PC-3 (cell line): ENCODE measurements at places on chromosomes 3 and 15.

DNA sequence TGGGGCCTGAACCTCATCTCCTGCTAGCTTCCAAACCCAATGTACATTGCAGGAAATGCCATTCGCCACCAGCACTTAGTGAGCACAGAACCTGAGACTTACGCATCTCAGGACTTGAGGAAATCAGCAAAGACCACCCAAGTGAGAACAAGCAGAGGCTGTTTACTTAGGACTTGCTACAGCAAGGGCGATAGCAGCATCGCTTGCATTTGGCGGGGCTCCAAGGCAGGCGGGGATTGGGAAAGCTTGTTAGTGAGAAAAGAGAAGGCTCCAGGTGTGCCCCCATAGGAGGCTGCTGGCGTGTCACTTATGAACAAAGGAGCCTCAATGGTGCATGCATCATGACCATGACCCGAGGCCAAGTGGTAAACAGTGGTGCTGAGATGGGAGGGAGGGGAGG lies 19.7 kb downstream of the SLC6A20 start:
- DNase-seq: no peak

DNA sequence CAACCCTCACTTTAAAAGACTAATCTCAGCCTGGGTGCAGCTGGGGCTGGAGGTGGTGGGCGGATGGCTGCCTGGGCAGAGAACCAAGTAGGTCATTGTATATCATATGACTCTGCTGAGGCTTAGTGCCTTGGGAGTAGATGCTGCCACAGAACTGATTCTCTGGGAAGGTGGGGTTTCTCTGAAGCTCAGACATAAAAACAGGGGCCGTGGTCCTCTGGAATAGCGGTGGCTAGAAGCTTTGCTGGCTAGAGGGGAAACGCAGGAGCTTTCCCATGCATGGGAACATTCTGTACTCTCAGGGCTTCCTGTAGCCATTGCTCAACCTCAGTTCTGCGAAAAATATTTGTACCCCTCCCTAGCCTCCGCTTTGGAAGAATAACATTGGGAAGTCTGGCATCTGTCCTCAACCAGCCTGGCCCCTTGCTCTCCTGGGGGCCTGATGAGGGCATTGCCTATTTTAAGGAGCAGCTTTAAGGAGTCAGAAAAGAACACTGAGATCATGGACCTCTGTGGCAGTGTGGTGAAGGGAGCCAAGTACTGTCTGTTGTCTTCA lies 14.7 kb downstream of the TIMP4 start:
- no peak for DNase-seq

- DNase-seq: no peak
These were observed 25.9 kb downstream of the RNF111 start for GRCh38 chr15:59013246-59013873.

DNA sequence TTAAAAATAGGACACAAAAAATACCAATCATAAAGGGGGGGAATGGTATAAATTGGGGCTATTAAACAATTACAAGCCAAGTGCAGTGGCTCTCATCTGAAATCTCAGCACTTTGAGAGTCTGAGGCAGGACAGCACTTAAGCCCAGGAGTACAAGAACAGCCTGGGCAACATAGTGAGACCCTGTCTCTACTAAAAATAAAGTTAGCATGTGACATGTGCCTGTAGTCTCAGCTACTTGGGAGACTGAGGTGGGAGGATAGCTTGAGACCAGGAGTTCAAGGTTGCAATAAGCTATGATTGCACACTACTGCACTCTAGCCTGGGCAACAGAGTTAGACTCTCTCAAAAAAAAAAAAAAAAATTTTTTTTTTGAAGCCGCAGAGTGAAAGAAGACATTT lies 23.8 kb upstream of the GABPB1 start:
- no peak for DNase-seq

DNA sequence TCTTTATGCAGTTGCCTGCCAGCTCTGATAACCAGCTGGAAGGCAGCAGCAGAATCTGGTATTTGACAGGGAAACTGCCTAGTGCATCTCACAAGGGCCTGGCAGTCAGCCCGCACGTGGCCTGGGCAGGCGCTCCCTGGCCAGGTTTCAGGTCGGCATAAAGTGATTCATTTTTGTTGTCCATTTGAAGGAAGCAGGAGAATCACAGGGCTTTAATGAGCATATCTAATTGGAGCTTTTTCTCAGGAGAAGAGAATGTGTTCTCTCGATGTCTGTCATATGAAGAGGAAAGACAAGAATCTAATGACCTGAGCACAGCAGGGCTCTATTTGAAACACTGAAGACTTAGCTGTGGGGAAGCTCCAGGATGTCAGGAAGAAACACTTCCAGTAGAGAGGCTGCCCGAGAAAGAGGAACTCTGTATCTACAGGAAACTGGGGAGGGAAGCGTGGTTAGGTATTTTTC lies 98.8 kb upstream of the MB21D2 start:
- DNase-seq: peak; percentile 41

- DNase-seq: peak; percentile 11
These were observed 55.0 kb downstream of the RHCG start for GRCh38 chr15:89441295-89441812.

GRCh38 chr3:141246224-141246957 lies 14.8 kb downstream of the PXYLP1 start:
- no peak for DNase-seq

DNA sequence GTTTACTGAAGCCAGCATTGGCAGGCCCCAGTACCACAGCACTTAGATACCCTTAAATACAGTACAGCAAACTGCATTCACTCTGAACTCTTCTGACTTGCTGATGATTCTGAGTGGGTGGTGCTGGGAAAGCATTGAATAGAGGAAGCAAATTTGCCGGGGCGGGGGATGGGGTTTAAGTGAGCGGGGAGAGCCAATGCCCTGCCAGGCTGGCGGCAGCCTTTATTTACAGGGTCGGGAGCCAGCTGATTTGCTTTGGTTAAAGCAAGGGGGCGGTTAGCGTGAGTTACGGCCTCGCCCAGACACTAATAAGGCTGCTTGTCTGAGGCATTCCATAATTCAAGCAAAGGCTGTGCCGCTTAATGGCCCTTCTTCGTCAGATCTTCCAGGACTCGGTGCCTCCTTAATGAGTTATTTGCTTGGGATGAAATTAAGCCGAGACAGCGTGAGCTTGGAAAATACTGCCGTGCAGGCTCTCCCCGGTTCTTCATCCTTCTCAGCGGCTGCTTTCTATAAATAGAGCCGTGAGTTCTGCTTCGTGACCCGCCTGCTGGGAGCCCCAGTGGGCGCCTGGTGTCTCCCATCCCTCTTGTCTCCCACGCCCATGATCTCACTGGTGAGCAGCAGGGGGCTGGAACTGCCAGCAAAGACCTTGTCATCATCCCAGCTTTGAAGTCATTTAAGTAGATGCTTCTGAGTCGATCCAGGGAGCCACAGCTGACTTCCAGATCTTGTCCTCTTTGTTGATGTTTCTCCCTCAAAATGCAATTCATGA lies 25.8 kb downstream of the SPSB4 start:
- no peak for DNase-seq

DNA sequence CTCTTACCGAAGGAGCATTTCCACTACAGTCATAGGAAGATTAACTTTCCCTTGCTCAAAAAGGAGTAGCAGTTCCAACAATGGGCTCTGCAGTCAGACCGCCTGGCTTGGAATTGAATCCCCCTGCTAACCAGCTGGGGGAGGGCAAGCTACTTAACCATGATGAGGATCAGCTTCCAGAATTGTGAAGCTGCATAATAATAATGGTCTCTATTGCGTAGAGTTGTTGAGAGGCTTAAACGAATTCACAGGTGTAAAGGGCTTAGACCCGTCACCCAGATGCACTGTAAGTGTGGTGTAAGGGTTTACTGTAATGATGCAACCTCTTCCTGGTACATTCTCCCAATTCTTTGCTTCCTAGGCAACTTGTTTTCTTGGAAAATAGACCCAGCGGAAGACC lies 185.2 kb upstream of the RGMA start:
- DNase-seq: no peak

DNA sequence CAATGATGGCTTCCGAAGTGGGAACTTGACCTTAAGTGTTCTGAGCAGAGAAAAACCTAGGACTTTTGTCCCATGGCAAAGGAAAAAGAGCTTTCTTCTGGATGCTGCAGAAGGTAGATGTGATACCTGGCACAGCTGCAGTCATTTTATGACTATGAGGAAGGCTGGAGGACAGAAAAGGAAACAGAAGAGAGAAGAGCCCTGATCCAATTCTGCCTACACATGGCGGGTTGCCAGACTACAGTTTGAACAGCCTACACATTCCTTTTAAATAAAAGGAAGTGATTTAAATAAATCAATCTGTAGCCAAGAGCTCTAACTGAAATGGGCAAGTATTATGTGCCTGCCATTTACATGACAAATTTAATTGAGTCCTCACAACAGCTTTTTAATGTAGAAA lies 43.6 kb upstream of the CHRNB4 start:
- peak; percentile 19 for DNase-seq
